ENCODE measurements at places on chromosomes 5 and 9.

- DNase-seq, result no peak
Measured at GRCh38 chr5:1391691-1392090, 46.8 kb upstream of the CLPTM1L start.

GRCh38 chr9:136192289-136193126, 12.4 kb downstream of the LHX3 start:
- no peak for DNase-seq

- no peak for DNase-seq
Measured at GRCh38 chr5:41735213-41735612, 135.0 kb downstream of the OXCT1 start.

DNA sequence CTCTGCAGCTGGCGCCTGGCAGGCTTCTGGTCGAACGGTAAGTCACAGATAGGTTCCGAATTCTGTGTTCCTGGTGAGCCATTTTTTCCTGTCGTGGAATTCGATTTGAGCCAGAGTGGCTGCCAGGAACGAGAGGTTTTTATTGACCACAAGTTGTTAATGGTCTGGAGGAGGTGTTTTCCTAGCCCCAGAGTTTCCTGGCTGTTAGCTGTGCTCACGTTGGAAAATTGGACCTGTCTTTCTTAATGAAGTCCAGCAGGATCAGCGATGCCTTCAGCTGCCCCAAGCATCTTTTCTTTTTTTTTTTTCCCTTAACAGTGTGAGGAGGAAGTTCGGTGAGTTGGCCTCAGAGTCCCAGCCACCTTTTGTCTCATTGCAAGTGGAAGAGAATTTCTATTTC, 62.9 kb downstream of the COL5A1 start:
- no peak for DNase-seq

- no peak for DNase-seq
Measured at GRCh38 chr9:101485924-101486692, 47.5 kb upstream of the RNF20 start.

All from AG04449 (cell line).